ENCODE measurements at places on chromosomes 4 and X. TPM values are rescaled to one million over a fixed set of nuclear protein-coding genes. Genes with fewer than 3 reads are reported as not detected.

The TXK gene
- 12.5 TPM for total RNA-seq

The SOD3 gene
- total RNA-seq: not detected

The LEF1 gene
- 133 TPM for total RNA-seq

The H2BW2 gene
- not detected for total RNA-seq

The REELD1 gene
- not detected for total RNA-seq

The SOWAHD gene
- 0.21 TPM for total RNA-seq

The TMEM144 gene
- total RNA-seq: not detected

The RASL11B gene
- 1.6 TPM for total RNA-seq

The CXCR3 gene
- total RNA-seq: 55.4 TPM

The MAGEA2B gene
- total RNA-seq: not detected

The GABRE gene
- total RNA-seq: not detected

The NHSL2 gene
- total RNA-seq: 0.36 TPM

The VCX2 gene
- not detected for total RNA-seq

The FAM241A gene
- total RNA-seq: 7.1 TPM

The CPLX1 gene
- total RNA-seq: 1.3 TPM

The ATRX gene
- 63.9 TPM for total RNA-seq

The MAGEA9B gene
- not detected for total RNA-seq

The DCAF8L2 gene
- not detected for total RNA-seq

The PTCHD1 gene
- not detected for total RNA-seq

The MAGED4B gene
- 0.32 TPM for total RNA-seq

The NPFFR2 gene
- total RNA-seq: not detected

The FDCSP gene
- not detected for total RNA-seq

The UGT2B15 gene
- not detected for total RNA-seq

The HTN1 gene
- total RNA-seq: not detected

The MAGEB2 gene
- total RNA-seq: not detected

The NPNT gene
- total RNA-seq: 0.17 TPM

The ZDHHC15 gene
- total RNA-seq: 0.24 TPM

The NR3C2 gene
- 0.29 TPM for total RNA-seq

The KIAA1210 gene
- total RNA-seq: not detected

The HPGDS gene
- not detected for total RNA-seq

The PTTG2 gene
- 0.66 TPM for total RNA-seq

The ARHGEF6 gene
- total RNA-seq: 39.8 TPM

The WDR13 gene
- 36.3 TPM for total RNA-seq

The PNMA6A gene
- total RNA-seq: 0.73 TPM

The PGM2 gene
- total RNA-seq: 43.0 TPM

The LAMTOR3 gene
- total RNA-seq: 28.6 TPM

The NR0B1 gene
- total RNA-seq: not detected

The PDGFRA gene
- total RNA-seq: 0.47 TPM

The PIR gene
- 4.3 TPM for total RNA-seq

The CORIN gene
- not detected for total RNA-seq

The TBX22 gene
- total RNA-seq: not detected

The GLA gene
- 67.9 TPM for total RNA-seq

The NLGN3 gene
- total RNA-seq: 1.1 TPM

The IL15 gene
- 0.67 TPM for total RNA-seq

The SLC6A14 gene
- total RNA-seq: not detected

The POU3F4 gene
- total RNA-seq: not detected

The F8A2 gene
- not detected for total RNA-seq

The C1GALT1C1 gene
- 23.7 TPM for total RNA-seq

The CENPE gene
- total RNA-seq: 22.6 TPM

The PPBP gene
- total RNA-seq: not detected

The ESX1 gene
- total RNA-seq: not detected

The GUCY1A1 gene
- not detected for total RNA-seq

The ADGRG4 gene
- total RNA-seq: not detected

The BEX5 gene
- total RNA-seq: 0.86 TPM

The MAGEB17 gene
- total RNA-seq: not detected

The NXF2 gene
- total RNA-seq: not detected
